CD4-positive, alpha-beta T cell treated with Interferon alpha-2 for 1 hour (primary cell): ENCODE measurements at places on chromosomes 13 and 19.

DNA sequence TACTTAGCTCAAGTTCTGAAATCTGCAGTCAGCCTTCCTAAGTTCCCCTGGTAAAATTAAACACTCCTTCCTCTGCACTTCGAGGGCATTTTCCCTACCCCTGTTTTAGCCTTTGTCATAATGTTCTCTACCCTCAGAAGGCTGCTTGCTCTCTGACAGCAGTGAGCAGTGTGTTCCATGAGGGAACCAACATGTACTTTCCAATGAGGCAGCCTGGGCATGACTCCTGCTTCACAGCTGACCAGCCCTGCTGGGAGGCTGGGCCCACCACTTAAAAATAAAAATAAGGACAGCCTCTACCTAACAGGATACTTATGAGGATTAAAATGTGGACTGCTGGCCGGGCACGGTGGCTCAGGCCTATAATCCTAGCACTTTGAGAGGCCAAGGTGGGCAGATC lies 26.4 kb downstream of the RUBCNL start:
- no peak for DNase-seq

DNA sequence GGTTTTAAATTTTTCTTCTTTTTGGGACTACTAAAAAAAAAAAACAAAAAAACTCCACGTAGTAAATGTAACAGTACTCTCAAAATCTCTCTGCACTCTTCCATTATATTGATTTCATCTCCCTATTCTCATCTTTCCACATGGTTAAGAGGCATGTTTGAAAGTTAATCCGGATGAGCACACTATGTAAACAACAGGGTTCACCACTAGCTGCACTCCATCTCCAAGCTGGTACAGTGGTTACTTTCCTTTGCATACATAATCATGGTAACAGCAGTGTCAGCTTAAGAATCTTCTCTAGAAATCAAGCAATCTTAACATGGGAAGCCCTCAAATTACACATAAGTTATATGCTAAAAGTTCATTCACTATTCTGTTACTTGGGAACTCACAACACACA lies 92.6 kb downstream of the MIPEP start:
- DNase-seq = no peak

DNA sequence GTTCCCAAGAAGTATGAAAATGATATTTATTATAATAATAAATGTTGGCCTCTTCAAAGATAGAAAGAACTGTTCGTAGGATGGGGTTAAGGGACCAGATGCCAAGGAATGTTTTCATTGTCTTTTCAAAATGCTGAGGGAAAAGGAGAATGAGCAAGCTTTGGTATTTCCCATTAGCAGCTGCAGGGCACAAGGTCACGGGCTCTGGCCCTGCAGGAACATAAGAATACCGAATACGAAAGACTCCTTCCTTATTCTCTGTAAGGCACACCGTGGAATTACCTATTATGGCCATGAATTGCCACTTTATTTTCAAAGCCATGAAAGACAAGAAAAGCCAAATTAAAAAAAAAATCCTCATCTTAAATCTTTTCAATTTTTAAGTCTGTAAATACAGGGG lies 49.6 kb upstream of the OLFM4 start:
- DNase-seq = no peak

GRCh38 chr13:76837801-76838200 lies 48.4 kb downstream of the KCTD12 start:
- DNase-seq = no peak

- peak; percentile 62 for DNase-seq
Observed at GRCh38 chr19:35135389-35135909, 590 bp upstream of the LGI4 start.

- DNase-seq = no peak
Observed at GRCh38 chr13:34179927-34180326, 362.0 kb downstream of the RFC3 start.

DNA sequence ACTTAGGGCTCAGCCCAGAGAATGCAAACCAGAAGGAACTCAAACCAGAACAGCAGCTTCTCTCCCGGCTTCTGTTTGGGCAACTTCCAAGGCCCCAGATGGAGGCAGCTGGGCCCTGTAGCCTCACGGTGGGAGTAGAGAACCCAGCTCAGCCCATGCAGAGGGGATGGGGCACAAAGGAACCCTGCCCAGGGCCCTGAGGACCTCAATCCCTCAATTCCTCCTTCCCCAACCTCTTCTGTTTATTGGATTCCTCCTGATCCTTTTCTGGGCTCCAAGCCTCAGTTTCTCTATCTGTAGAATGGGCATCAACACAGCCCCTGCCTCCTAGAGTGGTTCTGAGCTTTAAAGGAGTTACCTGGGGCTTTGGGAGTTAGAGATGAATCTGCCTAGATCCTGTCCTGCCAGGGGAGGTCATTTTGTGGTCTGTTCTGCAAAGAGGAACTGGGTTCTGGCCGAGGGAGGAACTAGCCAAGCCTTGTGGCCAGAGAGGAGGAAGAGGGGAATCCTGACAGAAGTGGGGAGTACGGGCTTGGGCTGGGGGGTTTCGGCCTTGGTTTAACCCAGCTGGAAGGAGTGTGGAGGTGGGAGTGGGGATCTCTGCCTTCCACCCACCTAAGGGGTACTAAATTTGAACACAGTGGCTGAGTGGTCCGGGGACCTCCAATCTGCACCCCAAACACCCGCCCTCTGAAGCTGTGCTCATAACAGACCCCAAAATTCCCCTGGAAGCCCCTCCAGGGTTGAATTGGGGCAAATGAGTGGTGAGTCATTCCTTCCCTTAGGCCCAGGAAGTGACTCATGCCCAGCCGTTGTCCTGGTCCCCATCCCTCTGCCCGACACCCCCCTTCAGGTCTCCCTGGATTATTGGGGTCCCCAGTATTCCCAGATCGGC lies 2.7 kb downstream of the ADGRE5 start:
- peak; percentile 73 for DNase-seq
